ENCODE measurements at places on chromosomes 4 and X. TPM values are rescaled to one million over a fixed set of nuclear protein-coding genes. Genes with fewer than 3 reads are reported as not detected.
A peak's percentile ranks its signal among the peaks of the same experiment; 100 is the strongest.

Gene TRAM1L1
- 20.8 TPM for polyA plus RNA-seq

DNA sequence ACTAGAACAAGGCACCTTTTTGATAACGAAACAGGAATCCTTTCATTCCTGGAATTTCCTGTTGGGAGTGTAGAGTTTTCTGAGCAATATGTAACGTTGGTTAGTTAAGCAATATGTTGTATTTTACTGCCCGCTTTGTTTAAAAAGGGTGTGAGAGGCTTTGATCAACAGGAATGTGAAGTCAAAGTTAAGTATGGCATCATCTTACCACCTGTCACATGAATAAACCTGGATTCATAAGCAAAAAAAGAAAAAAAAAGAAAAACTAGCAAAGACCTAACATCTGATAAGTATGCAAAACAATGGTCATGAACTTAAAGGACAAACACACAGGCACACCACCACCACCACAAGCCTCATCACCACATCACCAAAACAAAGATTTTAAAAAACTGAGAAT is 7.1 kb upstream of the CXCL5 start:
- DNase-seq, result no peak

DNA sequence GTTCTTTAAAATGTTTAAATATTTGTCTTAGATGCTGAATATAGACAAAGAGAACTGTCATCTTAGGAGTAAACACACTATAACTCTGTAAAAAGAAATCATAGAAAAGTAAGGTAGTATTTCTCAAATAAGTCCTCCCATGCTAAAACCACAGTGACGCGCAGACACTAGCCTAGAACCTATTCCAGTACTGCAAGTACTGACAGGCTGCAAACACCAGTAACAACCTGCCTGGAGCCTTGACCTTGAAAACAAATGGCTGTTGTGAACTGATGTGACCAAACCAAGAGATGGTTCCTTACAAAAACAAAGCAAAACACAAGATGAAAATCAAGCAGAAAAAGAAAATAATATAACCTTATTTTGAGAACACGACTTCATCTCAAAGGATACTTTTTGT is 8.5 kb downstream of the TIFA start:
- DNase-seq, result no peak

Gene CXCL11
- 0.44 TPM for polyA plus RNA-seq

GRCh38 chr4:2489841-2490552 is 21.1 kb downstream of the RNF4 start:
- no peak for DNase-seq

DNA sequence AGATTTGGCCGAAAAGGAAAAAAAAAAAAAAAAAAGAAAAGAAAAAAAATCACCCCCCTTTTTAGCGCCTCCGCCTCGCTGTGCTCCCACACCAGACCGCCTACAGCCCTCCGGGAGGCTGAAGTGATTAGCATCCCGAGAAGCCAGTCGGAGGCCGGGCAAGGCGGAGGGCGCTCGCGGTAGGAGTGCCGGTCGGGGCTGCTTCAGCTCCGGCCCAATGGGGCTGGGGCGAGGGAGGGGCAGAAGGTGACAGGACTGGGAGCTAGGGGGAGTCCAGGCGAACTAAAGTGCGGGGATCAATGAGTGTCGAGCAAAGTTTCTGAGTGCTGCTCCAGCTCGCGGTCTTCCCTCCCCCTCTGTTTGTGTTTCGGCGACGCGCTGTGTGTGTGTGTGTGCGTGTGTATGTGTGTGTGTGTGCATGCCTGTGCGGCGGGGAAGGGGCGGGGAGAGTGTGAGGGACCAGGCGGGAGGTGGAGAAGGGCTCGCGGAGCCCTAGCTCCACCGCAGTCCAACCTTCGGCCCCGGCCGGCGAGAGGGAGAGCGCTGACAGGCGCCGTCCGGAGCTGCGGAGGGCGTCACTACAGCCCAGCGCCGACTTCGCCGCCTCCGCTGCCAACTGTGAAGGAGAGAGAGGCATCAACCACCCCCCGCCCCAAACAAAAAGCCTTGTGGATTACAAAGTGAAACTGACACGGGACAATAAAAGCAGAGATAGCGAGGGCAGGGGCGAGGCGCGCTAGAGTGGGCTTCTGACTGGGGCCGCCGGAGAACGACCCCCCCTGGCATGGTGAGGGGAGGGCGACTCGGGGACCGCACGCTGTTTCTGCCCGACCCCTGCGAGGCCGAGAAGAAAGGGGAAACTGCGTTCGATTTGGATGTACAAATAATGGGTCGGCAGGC is at the start of gene FAT4:
Gene FAT4 (plus strand): TSS at position 280 of the 900 bp plus-strand sequence. CDS start 1,457 bp downstream, outside the sequence.
- DNase-seq, result peak; percentile 90

DNA sequence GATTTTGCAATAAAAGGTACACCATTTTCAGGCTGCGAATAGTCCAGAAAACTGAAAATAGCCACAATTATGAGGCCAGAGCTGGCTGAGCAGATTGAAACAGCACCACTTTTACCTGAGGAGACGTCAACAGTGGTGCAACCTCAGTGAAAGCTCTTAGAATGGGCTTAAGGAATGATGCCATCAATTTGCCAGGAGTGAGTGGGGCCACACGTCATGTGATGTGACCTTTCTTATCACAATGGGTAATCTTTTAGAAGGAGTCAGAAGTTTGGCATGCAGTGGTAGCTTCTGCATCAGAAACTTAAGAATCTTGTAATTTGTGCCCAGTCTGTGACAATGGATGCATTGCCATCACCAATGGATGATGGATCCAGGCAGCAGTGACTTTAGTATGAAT is 27.6 kb downstream of the ZNF81 start:
- no peak for DNase-seq

DNA sequence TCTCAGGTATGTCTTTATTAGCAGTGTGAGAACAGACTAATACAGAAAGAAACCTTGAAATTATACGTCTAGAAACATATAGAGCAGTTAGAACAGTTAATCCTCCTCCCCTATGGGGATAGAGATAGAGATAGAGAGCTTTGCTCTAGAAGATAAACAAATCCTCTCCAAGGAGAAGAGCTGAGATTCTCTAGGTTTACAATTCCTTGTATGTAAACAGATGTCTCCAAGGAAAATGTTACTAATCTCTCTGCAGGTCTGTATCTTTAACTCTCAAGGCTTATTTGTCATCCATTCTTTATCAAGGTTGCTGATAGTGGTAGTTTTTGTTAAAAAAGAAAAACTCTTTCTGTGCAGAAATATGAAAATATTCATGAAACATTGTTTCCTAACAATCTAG is 282.1 kb upstream of the GIMD1 start:
- DNase-seq, result no peak

Gene TLR8
- polyA plus RNA-seq, result 0.29 TPM

Gene XAGE2
- polyA plus RNA-seq, result not detected

DNA sequence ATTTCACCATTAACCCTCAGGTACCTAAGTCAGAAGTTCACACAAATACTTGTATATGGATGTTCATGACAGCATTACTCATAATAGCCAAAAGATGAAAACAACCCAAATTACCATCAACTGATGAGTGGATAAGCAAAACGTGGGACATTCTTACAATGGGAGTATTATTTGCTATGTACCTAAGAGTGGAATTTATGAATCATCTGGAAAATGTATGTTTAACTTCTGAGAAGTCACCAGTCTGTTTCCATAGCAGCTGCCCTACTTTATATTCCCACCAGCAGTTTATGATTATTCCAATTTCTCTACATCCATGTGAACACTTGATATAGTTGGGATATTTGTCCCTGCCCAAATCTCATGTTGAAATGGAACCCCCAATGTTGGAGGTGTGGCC is 1478.9 kb downstream of the PCDH19 start:
- no peak for DNase-seq

- no peak for DNase-seq
Observed at GRCh38 chr4:90027565-90027964, 99.6 kb upstream of the CCSER1 start.

- DNase-seq, result no peak
Observed at GRCh38 chrX:138885886-138886285, 174.4 kb upstream of the FGF13 start.

DNA sequence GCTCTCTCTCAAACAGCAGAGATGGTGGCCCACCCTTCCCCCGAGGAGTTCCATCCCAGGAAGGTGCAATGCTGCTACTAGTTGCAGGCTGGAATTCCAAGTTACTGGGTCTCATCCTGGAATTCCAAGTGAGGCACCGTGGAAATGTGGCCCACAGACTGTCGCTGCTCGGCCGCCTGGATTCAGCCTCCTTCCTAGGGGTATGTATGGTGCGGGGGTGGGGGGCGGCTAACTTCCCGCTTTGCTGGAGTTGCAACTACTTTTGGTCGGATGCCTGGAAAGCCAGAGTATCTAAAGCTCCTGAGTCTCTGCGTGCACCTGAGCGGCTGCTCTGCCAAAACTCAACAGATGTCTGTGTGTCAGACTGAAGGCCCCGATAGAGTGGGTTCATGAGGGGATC is 1146.2 kb downstream of the RPA4 start:
- DNase-seq, result no peak

- no peak for DNase-seq
Observed at GRCh38 chr4:1244081-1244977, 4.6 kb downstream of the CTBP1 start.

- no peak for DNase-seq
Observed at GRCh38 chr4:111707491-111707890, 437.8 kb upstream of the FAM241A start.

DNA sequence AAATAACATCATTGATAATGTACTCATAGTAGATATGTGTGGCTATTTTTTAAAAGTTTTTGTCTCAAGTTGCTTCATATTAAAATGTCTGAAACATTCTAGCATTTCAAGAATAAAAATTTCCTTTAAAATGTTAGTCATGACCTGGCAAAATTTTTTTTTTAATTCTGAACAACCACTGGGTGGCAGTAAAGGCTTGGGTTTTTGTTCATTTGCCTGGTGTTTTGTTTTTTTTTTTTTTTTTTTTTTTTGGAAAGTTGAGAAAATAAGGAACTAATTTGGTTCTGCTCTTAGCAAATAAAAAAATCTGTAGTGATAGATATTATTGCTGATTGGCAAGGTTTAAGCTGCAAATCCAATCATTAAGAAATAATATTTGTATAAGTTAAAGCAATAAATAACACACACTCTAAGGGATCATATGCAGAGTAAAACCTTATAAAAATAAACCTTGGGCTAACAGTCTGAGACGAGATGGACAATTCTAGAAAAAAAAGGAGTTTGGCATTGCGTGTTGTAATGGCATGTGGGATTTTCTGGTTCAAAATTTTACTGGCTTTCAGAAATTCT is 81.4 kb downstream of the CEP44 start:
- DNase-seq, result peak; percentile 16

- DNase-seq, result no peak
Observed at GRCh38 chr4:98504091-98504490, 154.3 kb downstream of the TSPAN5 start.
